ENCODE measurements at places on chromosomes 3 and 15.

- no peak for DNase-seq
Measured at GRCh38 chr3:188397766-188398705, 244.1 kb downstream of the LPP start.

GRCh38 chr15:41424809-41425208 lies 7.9 kb downstream of the RTF1 start:
- no peak for DNase-seq

DNA sequence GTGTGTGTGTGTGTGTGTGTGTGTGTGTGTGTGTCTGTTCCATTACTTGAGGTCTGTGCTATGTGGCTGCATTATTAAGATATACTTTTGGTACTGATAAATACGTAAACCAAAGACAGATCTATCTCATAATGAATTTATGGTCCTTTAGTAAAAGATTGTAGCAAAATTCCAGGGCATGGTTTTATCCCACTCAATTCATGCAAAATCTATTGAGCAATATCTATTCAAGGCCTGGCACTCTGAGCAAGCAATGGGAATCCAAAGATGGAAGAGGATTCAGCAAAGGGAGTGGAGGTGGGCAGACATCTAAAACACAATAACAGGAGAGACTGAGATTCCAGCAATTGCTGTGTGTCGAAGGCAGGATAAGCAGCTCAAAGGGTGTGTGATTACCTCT lies 86.8 kb downstream of the RFTN1 start:
- no peak for DNase-seq

DNA sequence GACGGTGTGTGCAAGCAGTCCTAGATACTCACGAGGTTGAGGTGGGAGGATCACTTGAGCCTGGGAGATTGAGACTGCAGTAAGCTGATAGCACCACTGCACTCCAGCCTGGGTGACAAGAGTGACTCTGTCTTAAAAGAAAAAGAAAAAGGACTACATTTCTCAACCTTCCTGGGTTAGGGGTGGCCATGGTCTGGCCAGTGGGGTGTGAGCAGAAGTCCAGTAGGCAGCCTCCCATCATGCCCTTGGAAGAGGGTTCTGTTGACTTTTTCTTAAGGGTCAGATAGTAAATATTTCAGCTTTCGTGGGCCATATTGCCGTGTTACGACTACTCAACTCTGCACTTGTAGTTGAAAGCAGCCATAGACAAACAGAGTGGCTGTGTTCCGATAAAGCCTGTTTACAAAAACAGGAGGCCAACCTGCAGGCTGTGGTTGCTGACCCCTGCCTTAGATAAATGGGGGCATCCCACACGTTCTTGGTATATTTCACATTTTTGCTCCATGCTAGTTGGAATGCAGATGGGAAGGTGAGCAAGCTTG lies 31.0 kb upstream of the PDE8A start:
- no peak for DNase-seq

DNA sequence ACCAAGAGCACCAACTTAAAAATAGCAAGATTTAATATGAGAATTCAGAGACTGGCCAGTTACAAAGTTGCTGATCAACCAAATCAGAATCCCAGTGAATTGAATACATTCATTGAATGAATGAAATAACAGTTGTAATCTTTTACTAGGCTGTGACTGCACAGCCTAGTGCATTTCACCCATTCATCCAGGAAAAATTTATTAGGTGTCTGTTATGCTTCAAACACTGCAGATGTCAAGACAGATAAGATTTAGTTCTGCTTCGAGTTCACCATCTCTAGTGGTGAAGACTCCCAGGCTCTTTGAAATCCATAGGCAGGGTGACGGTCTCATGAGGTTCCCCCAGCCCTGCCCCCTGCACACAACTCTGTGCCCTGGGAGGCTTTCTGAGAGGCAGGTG lies 28.9 kb downstream of the TGM4 start:
- no peak for DNase-seq
